ENCODE measurements at places on chromosomes 5 and 9.

DNA sequence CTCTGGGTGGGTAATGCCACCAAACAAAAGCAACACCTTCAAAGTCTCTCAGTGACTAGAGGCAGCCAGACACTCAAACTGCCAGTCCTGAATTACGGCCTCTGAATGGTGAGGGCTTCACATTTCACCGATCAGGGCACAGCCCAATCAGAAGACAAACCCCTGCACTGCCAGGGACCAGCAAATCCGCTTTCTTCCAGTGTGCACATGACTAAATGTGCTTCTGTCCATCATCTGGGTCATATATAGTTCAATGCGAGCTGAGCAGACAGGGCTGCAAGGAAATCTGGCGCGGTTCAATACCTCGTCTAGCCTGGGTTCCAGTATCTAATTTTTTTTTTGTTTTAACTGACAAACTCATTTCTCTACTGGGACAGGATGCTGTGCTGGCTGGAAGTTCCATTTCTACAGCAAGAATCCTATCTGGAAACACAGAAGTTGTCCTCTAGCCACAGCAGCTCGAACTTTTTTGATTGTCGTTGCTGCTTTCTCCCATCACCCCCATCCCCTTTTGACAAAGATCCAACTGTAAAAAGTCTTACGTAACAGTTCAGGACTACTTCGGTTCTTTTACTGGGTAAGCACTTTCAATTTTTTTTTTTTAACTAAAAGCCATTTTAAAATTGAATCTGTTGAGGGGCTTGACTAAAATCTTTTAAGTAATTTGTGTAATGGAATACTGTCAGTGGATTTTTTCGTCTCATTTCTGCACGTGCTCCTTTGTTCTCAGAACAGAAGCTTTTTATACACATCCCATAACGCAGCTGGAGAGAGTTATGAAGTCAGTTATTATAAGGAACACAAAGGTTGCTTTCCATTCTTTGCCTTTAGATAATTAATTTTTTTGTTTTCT lies 112.7 kb downstream of the NR6A1 start:
- DNase-seq, result peak; percentile 55

DNA sequence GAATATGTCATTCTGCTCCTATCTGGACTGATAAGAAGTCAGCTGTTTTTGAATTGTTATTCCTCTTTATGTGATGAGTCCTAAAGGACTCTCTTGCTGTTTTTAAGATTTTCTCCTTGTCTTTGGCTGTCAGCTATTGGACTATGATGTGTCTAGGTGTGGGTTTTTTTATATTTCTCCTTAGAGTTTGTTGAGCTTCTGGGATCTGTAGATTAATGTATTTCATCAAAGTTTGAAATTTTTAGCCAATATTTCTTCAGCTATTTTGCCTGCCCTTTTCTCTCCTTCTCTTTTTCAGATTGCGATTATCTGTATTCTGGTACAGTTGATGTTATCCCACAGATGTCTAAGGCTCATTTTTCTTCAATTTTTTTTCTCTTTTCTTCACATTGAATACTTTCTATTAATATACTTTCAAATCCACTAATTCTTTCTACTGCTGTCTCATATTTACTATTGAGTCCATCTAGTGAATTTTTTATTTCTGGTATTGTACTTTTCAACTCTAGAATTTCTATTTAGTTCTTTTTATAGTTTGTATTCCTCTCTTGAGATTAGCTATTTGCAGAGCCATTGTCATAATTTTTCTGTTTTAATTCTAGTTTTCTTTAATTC lies 31.1 kb downstream of the RPS23 start:
- no peak for DNase-seq

DNA sequence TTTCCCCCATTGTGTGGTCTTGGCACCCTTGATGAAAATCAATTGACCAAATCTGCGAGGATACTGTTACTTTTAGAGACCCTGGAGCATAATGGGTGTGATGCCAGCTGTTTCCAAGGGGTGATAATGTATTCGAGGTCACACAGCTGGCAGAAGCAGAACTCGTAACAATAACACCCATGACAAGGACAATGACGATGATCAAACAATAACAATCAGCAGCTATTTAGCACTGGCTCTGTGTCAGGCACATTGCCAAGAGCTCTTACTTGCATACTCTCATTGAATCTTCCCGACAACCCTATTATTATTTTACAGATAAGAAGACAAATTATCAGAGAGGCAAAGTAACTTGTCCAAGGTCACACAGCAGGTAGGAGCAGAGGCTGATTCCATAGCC lies 223.7 kb upstream of the MSX2 start:
- no peak for DNase-seq

- DNase-seq, result no peak
Observed at GRCh38 chr5:156896546-156896945, 46.5 kb downstream of the PPP1R2B start.

DNA sequence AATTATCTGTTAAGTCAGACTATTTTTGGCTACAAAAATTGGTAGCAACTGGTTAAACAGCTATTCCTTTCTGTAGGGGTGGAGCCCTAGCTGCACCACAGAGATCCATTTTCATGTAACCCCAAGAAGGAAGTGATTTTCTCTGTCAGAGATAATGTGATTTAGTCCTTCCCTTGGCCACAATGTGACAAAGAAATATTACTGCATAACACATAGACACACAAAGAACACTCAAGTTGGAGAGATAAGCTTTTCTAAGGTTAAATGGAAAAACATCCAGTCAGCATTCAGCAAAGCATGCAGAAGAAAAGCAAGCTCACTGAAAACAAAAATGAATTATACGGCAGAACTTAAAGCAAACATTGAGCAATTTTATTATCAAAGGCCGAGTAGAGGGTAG lies 227.8 kb upstream of the CDH9 start:
- DNase-seq, result no peak

- no peak for DNase-seq
Observed at GRCh38 chr5:81163651-81164050, 69.5 kb upstream of the CKMT2 start.

- no peak for DNase-seq
Observed at GRCh38 chr9:78131969-78132700, 100.5 kb upstream of the GNAQ start.

- no peak for DNase-seq
Observed at GRCh38 chr5:89213573-89213972, 330.6 kb upstream of the MEF2C start.

DNA sequence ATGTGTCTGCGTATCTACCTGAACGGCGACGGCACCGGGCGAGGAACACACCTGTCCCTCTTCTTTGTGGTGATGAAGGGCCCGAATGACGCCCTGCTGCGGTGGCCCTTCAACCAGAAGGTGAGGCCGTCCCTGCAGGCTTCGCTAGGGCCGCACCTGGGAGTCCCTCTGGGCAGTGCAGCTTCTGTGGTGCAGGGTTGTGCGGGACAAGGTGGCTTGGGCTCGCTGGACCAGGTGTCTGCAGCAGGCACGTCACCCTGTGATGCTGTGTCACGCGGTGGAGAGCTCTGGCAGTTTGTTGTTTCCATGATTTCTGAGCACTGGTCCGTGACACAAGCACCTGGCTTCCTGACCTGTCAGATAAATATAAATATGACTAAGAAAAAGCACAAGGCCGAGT lies 20.7 kb downstream of the FBXW5 start:
- DNase-seq, result no peak

DNA sequence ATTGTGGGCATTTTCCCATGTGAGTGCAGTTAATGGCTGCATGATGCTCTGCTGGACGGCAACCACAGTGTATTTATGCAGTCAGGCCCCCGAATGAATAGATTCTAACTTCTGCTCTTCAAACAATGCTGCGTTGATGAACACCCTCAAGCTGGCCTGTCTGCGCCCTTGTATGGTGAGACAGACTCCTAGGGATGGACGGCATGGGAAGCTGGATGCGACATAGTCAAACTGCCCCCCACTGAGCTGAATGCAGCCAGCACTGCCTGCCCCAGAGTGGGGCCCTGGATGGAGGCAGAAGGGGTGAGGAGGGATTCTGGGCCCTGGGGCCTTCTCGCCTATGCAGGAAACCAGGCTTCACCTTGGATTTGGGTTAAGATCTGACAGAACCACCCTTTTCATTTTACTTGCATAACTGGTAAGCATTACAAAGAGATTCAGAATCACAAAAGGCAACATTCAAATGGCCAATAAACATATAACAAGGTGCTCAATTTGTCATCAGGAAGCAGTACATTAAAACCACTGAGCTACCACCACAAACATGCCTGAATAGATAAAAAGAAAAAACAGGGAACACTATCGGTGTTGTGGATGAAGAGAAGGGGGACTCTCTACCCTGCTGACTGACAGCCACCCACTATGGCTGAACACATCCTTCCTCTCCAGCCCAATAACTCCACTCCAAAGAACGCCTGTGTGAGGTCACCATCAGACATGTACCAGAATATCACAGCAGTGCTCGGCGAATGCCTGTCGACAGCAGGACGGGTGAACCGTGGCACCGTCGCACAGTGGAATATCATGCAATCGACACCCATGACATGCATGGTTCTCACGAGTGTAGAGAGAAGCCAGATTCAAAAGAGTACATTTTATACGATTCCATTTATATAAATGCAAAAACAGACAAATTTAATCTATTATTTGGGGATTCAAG lies 79.1 kb downstream of the RAPGEF1 start:
- DNase-seq, result no peak

DNA sequence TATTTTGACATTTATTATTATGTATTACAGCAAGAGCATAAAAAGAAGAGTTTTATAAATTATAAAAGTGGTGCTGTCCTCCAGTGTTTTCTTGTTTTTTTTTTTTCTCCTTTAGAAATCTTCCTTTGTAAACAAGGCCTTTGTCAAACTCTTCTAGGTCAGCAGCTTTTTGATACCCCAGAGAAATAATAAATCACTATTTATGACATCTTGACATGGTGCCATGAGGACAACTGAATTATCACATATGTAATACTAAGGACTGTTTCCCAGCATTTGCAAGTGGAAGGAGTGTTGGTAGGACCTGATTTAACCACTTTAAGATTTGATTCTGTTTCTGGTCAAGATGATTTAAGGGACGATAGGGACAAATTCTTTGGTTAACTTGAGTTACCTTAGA lies 4.6 kb downstream of the SMARCA2 start:
- no peak for DNase-seq

GRCh38 chr9:128587453-128587852 lies 35.1 kb downstream of the SPTAN1 start:
- peak; percentile 67 for DNase-seq

DNA sequence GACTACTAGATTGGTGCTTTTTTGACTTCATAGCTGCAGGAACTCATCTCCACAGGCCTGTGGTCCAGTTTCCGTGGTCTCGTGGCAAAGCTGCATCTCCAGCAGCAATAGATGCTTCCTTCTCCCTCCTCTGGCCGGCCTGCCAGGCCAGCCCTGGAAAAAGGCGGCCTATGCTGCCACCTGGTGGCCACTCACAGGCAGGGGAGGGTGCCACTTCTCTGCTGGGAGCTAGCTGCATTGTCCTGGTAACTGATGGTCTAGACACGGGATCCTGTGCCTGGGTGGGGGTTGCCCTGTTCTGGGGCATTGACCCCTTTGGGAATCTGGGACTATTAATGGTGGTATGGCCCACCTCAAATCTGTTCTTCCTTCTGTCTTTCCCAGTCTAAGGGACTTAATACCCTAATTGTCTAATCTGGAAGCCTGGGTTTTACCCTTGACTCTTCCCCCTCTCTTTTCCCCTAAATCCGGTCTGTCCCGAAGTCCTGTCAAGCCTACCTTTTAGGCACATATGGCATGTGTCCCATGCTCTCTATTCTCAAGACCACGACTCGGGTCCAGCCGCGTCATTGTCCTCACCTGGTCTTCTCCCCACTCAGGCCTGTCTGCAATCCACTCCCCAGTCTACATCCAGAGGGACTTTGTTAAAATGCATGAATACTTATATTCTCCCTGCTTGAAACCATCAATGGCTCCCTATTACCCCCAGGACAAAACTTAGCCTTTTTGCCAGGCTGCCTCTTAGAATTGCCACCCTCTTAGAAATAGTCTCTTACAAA lies 20.1 kb upstream of the PTGS1 start:
- DNase-seq, result peak; percentile 82

- DNase-seq, result no peak
Observed at GRCh38 chr5:122202952-122203351, 73.6 kb downstream of the ZNF474 start.

- peak; percentile 64 for DNase-seq
Observed at GRCh38 chr5:139470821-139471300, at the start of gene SMIM33. SMIM33 (plus strand) TSS chr5:139471004; CDS start chr5:139471122, 118 bp downstream.

DNA sequence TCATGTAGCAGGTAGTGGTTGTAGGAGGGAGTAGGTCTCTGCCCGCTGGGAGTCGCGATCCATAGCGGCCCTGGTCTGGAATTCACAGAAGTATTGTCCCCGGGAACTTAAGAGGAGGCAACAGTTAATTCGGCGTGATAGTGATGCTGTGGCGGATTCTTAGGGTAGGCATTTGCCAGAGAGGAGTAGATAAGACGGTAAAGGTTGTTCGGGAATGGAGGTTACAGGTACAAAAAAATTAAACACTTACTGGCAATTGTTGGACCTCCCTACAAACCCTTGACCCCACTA lies 679 bp downstream of the SMC5 start:
- no peak for DNase-seq

DNA sequence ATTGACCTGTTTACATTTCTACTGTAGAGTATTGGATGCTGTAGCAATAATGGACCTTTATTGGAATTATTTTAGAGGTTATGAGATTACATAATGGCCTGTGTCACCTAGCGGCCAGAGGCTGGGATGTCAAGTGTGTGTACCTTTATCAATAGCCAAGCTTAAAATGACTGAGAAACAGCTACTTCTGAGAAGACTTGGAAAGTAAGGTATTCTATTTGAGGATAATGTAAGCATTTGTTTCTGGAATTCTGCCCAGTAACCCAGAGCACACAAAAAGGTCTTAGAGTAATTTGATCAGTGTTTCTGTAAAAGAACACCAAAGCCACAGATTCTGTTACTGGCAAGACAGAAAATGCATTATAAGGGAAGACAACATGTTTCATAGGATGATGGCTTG lies 116.8 kb downstream of the MACIR start:
- no peak for DNase-seq

GRCh38 chr5:120463991-120464626 lies at the start of gene PRR16:
PRR16 (plus strand) TSS chr5:120464300.
- peak; percentile 29 for DNase-seq

GRCh38 chr9:74760031-74760700 lies 127.6 kb downstream of the TRPM6 start:
- DNase-seq, result no peak

DNA sequence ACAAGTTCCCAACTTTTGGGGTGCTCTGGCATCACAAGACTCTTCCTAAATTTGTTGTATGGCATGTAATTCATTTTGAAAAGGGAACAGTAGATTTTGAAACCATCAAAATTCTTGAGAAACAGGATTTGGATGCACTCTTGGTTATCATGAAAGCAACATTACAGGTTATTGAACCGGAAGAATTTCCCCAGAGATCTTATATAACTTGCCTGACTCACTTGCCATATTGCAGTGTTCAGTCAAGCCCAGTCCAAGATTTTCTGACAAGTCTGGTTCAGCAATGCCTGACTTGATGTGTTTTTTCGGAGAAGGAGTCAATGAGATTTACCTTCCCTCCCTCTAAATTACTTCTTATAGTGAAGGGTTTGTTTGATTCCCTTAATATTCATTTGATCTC lies 32.0 kb downstream of the SMIM15 start:
- DNase-seq, result no peak

DNA sequence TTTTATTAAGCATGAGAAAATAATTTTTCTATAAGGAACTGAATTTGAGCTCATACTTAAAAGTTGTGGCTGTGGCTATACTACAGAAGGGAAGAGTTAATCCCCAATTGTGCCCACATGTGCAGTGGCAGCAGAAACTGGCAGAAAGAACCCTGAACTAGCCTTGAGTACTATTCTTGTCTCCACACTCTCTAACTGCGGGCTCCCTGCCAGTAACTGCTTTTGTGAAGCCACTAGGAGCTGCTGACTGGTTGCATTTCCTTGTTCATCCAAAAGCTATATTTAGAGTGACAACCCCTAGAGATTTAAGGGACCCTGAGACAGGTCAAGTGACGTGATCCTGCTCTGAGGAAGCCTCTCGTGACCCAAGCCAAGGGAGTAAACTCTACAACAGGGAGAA lies 238.6 kb downstream of the ELAVL2 start:
- DNase-seq, result no peak
